Anterior cingulate cortex (tissue), 58 donors: ENCODE measurements at places on chromosomes 11 and 22.

GRCh38 chr11:111604392-111605009 is 2.3 kb downstream of the SIK2 start:
- no peak for DNase-seq

- no peak for DNase-seq
These were observed 64.0 kb downstream of the DKK3 start for GRCh38 chr11:11944444-11944843.

DNA sequence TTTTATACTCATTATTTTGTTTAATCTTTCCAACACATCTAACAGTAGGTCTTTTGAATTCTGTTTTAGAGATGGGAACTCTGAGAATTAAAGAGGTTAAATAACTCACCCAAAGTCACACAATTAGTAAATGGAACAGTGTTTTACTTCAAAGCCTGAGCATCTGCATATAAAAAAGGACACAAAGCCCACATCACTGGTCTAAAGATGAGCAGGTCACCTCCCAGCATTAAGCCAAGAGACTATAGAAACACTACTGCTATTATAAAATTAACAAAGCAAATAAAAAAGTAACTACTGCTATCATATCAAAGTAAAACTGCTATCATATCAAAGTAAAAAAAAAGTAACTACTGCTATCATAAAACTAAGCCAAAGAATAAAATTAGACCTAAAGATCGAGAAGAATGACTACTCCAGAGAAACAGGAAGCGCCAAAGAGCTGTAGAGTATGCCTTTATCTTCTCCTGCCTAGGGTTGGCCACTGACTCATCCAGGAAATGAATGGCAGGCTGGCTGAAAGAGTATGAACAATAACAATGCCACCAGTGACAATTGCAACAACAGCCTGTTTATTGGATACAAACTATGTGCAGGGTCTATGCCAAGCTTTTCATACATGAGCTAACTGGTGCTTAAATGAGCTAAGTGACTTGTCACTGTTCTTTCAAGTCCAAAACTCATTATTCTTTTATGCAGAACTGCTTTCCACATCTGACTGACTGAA is 1153.0 kb upstream of the TENM4 start:
- DNase-seq = no peak

DNA sequence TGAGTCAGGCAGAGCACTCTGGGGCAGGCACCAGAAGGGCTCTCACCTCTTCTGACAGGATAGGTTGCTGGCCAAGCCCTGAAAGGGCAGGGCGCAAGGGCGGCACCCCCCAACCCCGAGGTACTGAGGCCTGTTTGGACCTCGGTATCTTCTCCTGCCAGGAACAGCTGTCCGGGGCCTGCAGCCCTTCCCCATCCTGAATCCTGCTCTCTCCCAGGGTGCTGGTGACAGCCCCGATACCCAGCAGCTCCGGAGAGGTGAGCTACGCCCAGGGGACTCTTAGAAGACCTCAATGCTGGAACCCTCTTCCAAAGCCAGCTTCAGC is 79.1 kb downstream of the PHF21B start:
- DNase-seq = no peak

- no peak for DNase-seq
These were observed 339.2 kb downstream of the TENM4 start for GRCh38 chr11:79101656-79102055.

- no peak for DNase-seq
These were observed 4.3 kb upstream of the ATP5MGL start for GRCh38 chr22:42644422-42645340.

DNA sequence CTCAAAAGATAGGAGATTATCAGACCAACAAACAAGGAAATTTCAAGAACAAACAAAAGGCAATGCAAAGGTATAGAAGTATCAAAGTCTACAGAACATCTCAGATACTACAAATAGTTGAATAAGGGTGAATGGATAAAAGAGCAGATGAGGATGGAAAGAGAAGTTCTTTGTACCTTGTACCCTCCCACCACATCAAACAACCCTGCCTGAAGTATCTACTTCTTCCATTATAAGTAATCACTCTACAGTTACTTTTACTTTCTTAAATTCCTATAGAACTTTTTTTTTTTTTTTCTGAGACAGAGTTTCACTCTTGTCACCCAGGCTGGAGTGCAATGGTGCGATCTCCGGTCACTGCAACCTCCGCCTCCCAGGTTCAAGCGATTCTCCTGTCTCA is 35.1 kb downstream of the MTMR2 start:
- DNase-seq = no peak

GRCh38 chr11:28636566-28636965 is 528.4 kb downstream of the METTL15 start:
- no peak for DNase-seq

GRCh38 chr11:23540101-23540561 is 679.9 kb upstream of the CCDC179 start:
- no peak for DNase-seq

DNA sequence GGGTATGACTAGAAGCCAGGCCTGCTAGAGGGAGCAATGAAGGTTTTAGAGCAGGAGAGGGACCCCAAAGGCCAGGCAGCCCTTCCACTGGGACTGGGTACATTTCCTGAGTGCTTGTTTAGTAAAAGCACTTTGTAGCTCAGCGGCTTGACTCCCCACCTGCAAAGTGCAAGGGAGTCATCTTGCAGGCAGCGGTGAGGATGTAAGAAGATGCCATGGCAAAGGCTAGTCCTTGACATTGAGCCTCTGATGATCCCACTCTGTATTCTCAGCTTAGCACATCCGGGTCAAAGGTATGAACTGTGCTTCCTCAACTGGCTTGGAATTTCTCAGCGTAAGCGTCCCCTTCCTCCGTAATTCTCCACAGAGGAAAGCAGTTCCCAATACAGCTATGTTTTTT is 3.1 kb upstream of the UBE2L3 start:
- no peak for DNase-seq

DNA sequence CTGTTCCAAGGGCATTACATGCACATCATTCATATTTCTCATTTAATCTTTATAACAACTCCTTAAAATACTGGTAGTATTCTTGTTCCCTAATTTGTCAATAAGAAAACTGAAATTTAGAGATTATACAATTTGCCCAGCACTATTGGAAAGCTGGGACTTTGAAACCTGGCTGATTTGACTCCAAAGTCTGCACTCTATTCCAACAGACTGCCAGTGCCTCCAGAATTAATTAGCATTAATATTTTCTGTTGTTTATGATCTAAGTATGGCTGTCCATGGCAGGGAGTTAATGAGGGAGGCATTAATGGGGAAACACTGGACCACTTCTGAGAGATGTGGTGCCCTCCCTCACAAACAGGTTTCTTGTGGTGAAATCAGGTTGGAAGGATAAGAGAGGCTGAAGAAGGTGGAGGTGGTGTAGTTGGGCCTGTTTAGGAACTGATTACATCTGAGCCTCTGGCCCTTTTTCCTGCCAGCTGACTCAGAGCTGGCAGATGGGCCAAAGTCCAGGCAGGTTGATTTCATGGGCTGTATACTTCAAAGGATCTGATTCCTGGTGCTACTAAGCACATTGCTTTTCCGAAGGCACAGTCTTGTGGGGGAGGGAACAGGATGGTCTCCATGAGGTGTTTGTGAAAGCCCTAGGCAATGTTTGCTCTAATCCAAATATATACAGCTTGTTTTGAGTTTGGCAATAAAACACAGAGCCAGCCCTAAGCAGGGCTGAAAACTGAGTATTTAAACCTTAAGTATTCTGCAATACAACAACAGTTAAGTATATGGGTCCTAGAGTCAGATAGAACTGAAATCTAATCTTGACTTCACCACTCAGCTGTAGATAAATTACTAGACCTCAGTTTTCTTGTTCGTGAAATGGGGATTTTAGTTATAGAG is 21.0 kb upstream of the RAB30 start:
- DNase-seq = no peak

DNA sequence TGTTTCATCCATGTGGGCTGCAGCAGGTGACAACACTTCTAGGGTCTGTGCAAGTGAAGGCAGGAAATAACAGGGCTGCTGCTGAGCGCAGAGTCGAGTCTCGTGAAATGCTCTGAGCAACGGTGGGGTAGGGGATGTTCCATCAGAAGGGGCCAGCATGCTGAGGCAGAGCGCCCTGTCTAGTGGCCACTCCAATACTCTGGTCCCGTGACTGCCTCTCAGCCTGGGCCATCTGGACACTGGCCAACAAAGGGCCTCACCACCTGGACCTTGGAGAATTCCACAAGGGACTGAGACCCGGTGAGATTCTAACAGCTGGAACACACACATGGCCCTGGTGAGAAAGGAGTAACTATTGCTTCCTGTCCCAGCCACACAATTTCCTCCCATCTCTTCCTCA is 375.7 kb downstream of the SHANK2 start:
- DNase-seq = no peak

GRCh38 chr11:59807047-59807610 is 3.4 kb downstream of the MRPL16 start:
- no peak for DNase-seq

GRCh38 chr11:29534836-29535235 is 482.0 kb downstream of the KCNA4 start:
- DNase-seq = no peak

- no peak for DNase-seq
These were observed 28.1 kb upstream of the MN1 start for GRCh38 chr22:27829620-27830019.

- DNase-seq = no peak
These were observed 274.4 kb downstream of the BLID start for GRCh38 chr11:121841487-121842191.

GRCh38 chr11:14110629-14111028 is 148.1 kb downstream of the SPON1 start:
- DNase-seq = no peak

DNA sequence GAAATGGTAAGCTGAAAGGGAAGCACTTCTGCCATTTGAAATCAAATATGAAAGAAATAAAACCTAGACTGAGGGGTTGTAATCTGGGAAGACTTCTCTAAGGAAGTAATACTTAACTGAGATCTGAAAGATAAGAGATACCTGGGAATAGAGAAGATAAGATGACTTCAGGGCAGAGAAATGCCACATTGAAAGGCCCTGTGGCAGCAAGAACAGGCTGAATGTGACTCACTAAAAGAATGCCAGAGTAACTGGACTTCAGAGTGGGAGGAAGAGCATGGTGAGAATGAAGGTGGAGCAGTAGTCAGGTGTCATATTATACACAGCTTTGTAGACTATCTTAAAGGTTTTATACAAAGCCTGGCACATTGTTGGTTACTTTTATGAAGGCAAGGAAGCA is 17.6 kb downstream of the CALCA start:
- no peak for DNase-seq

DNA sequence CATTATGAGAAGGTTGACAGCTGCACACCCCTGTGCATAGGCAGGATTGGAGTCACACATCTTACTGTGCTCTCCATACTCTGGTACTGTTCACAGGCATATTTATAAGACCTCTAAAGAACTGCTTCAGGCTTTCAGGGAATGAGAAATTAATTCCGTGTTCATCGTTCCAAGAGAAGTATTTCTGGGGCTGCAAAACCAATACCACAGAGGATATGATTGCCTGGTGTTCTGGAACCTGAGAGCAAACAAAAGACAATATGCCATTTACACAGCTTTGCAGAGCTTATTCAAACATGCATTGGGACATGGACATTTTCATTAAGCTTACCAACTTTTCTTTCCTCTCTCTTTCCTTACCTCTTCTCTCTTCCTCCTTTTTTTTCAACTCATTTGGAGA is 388.7 kb downstream of the NTM start:
- DNase-seq = no peak

DNA sequence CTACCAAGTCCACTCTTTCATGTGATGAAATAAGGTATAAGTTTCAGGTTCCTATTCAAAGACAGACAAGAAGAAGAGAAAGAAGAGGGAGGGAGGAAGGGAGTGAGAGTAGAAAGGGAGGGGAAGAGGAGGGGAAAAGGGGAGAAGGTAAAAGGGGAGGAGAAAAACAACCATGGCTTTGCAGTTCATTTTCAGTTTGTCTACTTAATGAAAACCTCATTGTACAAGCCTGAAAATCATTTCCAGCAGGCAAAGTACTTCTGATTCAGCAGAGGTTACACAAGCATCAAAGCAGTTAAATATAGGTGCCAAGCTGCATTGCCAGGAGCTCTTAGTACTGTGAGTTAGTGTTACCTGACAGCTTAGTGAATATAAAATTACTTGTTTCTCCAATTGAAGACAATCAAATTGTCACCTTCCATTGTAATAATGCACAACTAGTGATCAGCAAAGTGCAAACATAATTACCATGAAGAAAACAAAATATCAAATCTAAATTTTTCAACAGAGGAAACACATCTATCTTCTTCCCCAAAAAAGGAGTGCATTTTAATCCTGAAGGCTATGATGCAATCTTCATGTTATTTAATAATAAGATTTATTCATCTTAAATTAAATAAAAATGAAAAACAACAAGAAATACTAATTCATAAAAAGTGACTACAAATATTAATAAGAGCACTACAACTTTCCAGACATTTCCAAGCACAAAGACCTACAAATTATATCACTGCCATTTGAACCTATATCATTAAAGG is 8.2 kb downstream of the SOX6 start:
- DNase-seq = no peak

- DNase-seq = no peak
These were observed 76.7 kb upstream of the SEPTIN5 start for GRCh38 chr22:19637408-19638281.

DNA sequence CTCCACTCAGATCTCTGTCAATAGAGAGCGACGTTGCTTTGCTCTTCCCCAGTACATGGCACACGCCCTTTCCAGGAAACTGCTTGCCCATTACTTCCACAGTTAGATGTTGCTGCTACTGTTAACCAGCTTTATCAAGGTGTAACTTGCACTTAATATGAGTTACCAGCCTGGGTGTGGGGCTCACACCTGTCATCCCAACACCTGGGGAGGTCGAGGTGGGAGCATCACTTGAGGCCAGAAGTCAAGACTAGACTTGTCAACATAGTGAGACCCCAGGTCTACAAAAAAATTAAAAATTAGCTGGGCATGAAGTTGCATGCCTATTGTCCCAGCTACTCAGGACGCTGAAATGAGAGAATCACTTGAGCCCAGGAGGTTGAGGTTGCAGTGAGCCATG is 177.1 kb upstream of the B3GAT1 start:
- DNase-seq = no peak

GRCh38 chr22:20436768-20437612 is 635 bp downstream of the SCARF2 start:
- no peak for DNase-seq

DNA sequence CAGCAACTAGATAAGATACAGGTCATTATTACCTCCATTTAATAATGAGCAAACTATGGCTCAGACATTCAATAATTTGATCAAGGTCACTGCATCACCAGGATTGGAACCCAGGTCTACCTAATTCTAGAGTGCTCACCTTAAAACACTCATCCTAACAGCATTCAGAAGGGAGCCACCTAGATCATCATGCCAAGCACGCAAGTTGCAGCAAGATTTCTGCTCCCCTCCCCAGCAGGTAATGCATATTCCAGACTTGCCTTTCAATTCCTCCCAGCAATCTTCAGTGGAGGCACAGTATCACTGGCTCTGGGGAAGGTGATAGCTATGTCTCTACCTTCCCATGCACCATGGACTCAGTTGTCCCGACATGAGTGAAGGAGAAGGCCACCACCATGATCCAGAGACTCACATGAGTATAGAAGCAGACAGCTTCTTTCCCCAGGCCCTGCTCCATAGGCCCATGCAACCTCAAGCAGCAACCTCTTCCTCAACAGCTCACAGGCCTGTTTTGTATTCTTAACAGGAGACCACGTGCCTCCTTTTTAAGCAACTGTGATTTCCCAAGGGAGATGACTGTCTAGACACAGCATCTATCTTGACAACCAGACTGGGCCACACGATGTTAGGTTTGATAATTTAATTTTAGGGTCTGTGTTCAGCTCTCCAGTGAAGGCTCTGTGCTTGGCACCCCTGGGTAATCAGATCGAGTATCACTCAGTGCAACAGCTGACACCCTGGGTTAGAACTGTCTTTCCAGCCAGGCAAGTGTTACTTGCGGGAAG is 36.4 kb downstream of the RAB30 start:
- no peak for DNase-seq

- DNase-seq = peak; percentile 14
These were observed 43.6 kb upstream of the POU2AF1 start for GRCh38 chr11:111422494-111423249.
